ENCODE measurements at places on chromosomes 12 and 14.

- no peak overlapping the region for H3K4me3 ChIP-seq
- H3K27ac ChIP-seq = no peak overlapping the region
- no peak for DNase-seq
- peaks cover 56% of the 10 kb centered on the region for H3K36me3 ChIP-seq
Observed at GRCh38 chr12:46509135-46509534, 136.6 kb upstream of the SLC38A2 start.

DNA sequence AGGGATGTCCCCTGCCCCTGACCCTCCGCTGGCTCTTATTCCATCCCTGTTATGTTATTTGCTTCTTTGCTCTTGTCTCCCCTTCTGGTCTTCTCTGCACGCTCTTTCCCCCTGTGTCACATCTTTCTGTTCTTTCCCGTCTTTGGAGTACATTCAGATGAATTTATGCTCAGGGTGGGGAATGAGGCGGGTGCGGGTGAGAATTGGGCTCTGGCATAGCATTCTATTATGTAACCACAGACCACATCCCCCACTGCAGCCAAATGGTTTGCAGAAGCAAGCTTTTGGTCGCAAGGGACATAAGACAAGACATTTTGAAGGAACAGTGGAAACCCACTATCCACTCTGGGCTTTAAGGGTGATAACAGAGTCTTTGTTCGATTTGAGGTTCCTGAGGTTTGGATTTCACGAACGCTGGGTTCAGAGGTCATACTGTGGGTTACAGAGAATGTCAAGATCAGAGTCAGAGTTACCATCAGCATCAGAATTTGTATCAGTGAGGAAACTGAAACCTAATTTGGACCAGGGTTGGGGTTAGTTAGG lies 3.8 kb downstream of the ENDOU start:
- DNase-seq = peak; percentile 38
- H3K36me3 ChIP-seq = peaks cover 10% of the 10 kb centered on the region
- H3K4me3 ChIP-seq = no peak overlapping the region
- H3K27ac ChIP-seq = peak overlapping the region; percentile 2

DNA sequence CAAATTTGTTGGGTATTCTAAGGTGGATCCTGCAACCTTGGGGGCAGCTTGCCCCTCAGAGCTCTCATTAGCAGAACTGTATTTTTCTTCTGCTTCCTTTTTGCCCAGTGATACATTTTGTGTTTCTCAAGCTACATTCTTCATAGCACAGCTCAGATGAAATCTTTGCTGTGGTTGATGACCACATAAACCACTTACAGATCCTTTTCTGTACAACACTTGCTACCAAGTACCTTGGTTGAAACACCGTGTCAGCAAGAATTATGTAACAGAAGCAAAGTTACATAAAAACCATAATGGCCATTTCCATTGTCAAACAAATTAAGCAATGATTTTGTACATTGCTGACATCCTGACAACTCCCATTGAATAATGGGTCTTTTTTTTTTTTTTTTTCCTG lies 9.7 kb upstream of the PLBD1 start:
- H3K4me1 ChIP-seq = peaks cover 6% of the 10 kb centered on the region
- H3K4me3 ChIP-seq = no peak overlapping the region
- H3K27me3 ChIP-seq = peaks cover 7% of the 10 kb centered on the region
- DNase-seq = no peak

DNA sequence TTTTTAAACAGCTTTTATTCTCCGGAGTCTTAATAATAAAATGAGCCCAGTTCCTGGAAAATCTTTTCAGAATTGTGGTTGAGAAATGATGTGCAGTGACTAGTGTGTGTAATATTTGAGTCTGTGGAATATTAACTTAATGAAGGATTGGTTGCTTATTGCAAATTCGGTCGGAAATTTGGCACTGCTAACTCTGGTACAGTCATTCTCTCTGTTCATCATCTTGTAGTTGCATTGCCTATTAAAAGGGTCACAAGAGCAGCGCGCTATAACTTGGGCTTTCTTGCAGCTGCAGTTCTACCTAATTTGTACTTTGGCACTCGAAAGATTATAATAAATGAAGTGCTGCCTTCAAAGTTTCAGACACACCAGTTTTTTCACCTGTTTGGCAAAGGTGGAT lies 146.0 kb downstream of the FLRT2 start:
- H3K27me3 ChIP-seq = no peaks in the 10 kb centered on the region
- no peaks in the 10 kb centered on the region for H3K4me1 ChIP-seq
- no peaks in the 10 kb centered on the region for H3K36me3 ChIP-seq
- H3K27ac ChIP-seq = no peak overlapping the region

DNA sequence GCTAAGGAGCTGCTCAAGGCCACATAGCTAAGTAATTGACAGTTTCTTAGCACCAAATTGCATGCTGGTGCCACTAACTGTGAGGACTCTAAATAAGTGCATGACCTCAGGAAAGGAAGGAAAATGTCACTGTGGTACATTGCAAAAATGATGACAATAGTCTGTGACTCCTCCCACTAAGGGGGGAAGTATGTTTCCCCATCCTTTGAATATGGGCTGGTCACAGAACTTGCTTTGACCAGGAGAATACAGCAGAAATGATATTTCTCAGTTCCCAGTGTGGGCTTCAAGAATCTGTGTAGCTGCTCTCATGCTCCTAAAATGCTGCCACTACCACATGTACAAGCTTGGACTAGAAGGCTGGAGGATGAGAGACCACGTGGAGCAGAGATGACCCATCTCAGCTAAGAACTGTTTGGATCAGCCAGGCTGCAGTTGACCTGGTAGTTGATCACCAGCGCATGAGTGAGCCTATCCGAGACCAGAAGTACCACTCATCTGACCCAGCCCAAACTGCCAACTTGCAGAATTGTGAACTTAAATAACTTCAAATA lies 42.2 kb upstream of the NOS1 start:
- no peak overlapping the region for H3K4me3 ChIP-seq
- no peak for DNase-seq
- no peak overlapping the region for H3K27ac ChIP-seq
- H3K36me3 ChIP-seq = no peaks in the 10 kb centered on the region
- H3K27me3 ChIP-seq = no peaks in the 10 kb centered on the region
- H3K4me1 ChIP-seq = no peaks in the 10 kb centered on the region

DNA sequence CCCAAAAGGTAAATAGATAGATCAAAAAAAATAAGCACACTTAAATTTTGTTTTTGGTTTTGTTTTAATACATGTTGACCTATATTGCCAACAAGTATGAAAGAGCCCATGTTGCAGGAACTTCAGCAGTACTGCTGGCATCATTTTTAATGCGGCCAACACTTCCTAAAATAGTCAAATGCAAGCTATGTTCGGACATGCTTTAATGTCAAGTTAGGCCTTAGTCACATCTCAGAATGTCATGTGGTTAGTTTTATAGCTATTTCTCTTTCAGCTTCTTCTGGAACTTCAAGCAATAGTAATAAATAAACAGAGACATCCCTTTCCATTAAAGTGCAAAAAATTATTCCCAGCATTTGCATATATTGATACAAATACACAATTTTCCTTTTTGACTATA lies 153.4 kb downstream of the PIK3C2G start:
- no peak for DNase-seq
- no peak overlapping the region for H3K4me3 ChIP-seq
- no peaks in the 10 kb centered on the region for H3K27me3 ChIP-seq
- no peak overlapping the region for H3K27ac ChIP-seq
- H3K36me3 ChIP-seq = no peaks in the 10 kb centered on the region

DNA sequence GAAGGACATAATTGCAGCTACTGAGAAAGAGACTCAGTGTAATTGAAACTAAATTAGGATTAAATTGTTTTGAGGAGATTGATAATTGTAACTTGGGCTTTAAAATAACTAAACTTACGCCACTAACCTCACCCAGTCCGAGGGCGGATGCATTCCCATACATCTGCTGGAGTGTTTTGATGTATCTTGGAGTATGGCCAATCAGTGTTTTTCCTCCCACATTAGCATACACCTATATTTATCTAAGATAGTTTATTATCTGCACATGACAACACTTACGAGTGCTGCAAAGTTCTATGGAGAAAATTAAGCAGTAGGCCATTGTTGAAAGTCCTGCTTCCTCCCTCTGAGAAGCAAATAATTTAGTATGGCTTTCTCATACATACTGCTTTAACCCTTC lies 184.7 kb upstream of the PLEKHG7 start:
- peaks cover 2% of the 10 kb centered on the region for H3K36me3 ChIP-seq
- no peak overlapping the region for H3K4me3 ChIP-seq
- H3K4me1 ChIP-seq = peaks cover 15% of the 10 kb centered on the region
- H3K27ac ChIP-seq = no peak overlapping the region

DNA sequence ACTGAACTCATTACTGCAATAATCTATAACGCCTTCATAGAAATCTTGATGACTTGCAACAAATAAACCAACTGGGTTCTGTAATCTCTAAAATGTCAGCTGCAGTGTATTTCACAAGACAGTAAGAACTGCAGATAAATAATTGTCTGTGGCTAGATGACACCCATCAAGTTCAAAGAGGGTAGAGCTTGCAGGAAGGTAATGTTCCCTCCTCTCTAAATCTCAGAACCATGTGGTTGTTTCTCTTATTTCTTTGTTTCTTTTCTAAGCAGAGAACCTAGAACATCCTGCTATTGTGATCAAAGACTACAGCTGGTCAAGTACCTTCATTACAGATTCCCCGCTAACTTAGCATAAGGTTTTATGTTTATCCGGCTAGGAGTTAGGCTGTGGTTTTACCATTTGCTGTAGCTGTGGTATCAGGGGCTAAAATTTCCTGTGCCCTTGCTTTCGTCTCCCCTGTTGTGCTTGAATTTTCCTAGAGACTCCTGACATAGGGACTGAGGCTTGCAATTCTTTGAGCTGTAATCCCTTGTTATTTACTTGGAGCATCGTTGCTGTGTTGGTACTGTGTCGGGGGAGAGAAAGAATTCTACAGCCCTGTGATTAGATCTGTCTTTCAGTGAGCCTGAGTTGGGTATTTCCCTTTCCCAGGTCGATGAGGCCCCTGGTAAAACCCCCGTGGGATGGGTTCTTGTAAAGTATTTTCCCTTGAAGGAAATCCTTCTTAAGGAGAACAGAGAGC lies 253.1 kb upstream of the BTG1 start:
- peaks cover 48% of the 10 kb centered on the region for H3K36me3 ChIP-seq
- no peaks in the 10 kb centered on the region for H3K27me3 ChIP-seq
- no peak for DNase-seq
- H3K4me1 ChIP-seq = peaks cover 84% of the 10 kb centered on the region
- peak overlapping the region; percentile 77 for H3K27ac ChIP-seq

GRCh38 chr12:53067074-53067992 lies 11.9 kb downstream of the SPRYD3 start:
- H3K36me3 ChIP-seq = peaks cover 43% of the 10 kb centered on the region
- peaks cover 9% of the 10 kb centered on the region for H3K4me1 ChIP-seq
- DNase-seq = no peak

GRCh38 chr12:28209782-28210181 lies 19.5 kb downstream of the CCDC91 start:
- H3K4me1 ChIP-seq = no peaks in the 10 kb centered on the region
- no peak for DNase-seq
- H3K27me3 ChIP-seq = no peaks in the 10 kb centered on the region
- no peak overlapping the region for H3K27ac ChIP-seq

GRCh38 chr14:72514660-72515025 lies 379.3 kb downstream of the DPF3 start:
- H3K27me3 ChIP-seq = peaks cover 14% of the 10 kb centered on the region
- peaks cover 4% of the 10 kb centered on the region for H3K36me3 ChIP-seq
- DNase-seq = no peak
- no peak overlapping the region for H3K27ac ChIP-seq

GRCh38 chr14:80310938-80311750 lies 99.8 kb upstream of the DIO2 start:
- no peaks in the 10 kb centered on the region for H3K27me3 ChIP-seq
- no peak overlapping the region for H3K4me3 ChIP-seq
- H3K36me3 ChIP-seq = no peaks in the 10 kb centered on the region
- DNase-seq = no peak

GRCh38 chr14:73630009-73630780 lies 14.6 kb upstream of the DNAL1 start:
- H3K36me3 ChIP-seq = no peaks in the 10 kb centered on the region
- DNase-seq = no peak
- peaks cover 10% of the 10 kb centered on the region for H3K27me3 ChIP-seq
- H3K4me1 ChIP-seq = peaks cover 5% of the 10 kb centered on the region
- H3K27ac ChIP-seq = no peak overlapping the region

- peaks cover 8% of the 10 kb centered on the region for H3K4me1 ChIP-seq
- no peak overlapping the region for H3K4me3 ChIP-seq
- peaks cover 37% of the 10 kb centered on the region for H3K36me3 ChIP-seq
- DNase-seq = no peak
Observed at GRCh38 chr12:57712701-57713100, 18.8 kb downstream of the OS9 start.

- H3K27me3 ChIP-seq = no peaks in the 10 kb centered on the region
- no peak overlapping the region for H3K4me3 ChIP-seq
- no peak overlapping the region for H3K27ac ChIP-seq
- H3K36me3 ChIP-seq = peaks cover 38% of the 10 kb centered on the region
- peaks cover 7% of the 10 kb centered on the region for H3K4me1 ChIP-seq
- DNase-seq = no peak
Observed at GRCh38 chr14:90318016-90318415, 13.7 kb downstream of the NRDE2 start.

GRCh38 chr14:68547305-68548193 lies 245.3 kb downstream of the ZFP36L1 start:
- H3K27ac ChIP-seq = no peak overlapping the region
- DNase-seq = no peak
- H3K4me3 ChIP-seq = no peak overlapping the region
- H3K27me3 ChIP-seq = no peaks in the 10 kb centered on the region
- H3K36me3 ChIP-seq = no peaks in the 10 kb centered on the region

- no peak for DNase-seq
- H3K27ac ChIP-seq = no peak overlapping the region
- no peak overlapping the region for H3K4me3 ChIP-seq
- no peaks in the 10 kb centered on the region for H3K4me1 ChIP-seq
- H3K36me3 ChIP-seq = no peaks in the 10 kb centered on the region
Observed at GRCh38 chr12:72286526-72286925, 14.4 kb downstream of the TRHDE start.

- H3K4me1 ChIP-seq = peaks cover 35% of the 10 kb centered on the region
- no peaks in the 10 kb centered on the region for H3K36me3 ChIP-seq
- DNase-seq = no peak
- peak overlapping the region; percentile 98 for H3K4me3 ChIP-seq
- H3K27ac ChIP-seq = peak overlapping the region; percentile 47
Observed at GRCh38 chr12:48813465-48814261, 4.6 kb upstream of the CACNB3 start.

DNA sequence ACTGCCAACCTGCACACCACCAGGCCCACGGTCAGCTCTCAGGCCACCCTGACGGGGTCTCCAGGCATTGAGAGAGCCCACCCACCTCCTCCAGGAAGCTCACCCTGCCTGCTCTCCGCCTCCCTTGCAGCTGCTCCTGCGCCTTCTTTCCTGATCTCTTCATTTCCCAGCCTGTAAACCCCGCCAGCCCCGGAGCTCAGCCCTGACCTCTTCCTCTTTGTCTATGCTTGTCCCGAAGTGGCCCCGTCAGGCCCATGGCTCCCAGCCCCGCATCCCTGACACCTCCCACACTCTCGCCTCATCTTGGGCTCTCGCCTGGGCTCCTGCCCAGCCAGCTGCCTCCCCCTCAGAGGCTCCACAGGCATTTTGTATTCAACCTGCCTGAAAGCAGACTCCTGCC lies 139.3 kb downstream of the CALM1 start:
- H3K4me3 ChIP-seq = no peak overlapping the region
- no peaks in the 10 kb centered on the region for H3K4me1 ChIP-seq
- no peak overlapping the region for H3K27ac ChIP-seq
- no peaks in the 10 kb centered on the region for H3K27me3 ChIP-seq
- DNase-seq = no peak

All from activated CD4-positive, alpha-beta memory T cell treated with anti-CD3 and anti-CD28 coated beads, Interleukin-2, amount 10 ng/mL, durations not matched to agents 7 days and 5 days (primary cell).